ENCODE measurements at places on chromosomes 2 and 18.

- DNase-seq = no peak
These were observed 6.6 kb upstream of the TNFRSF11A start for GRCh38 chr18:62318228-62319180.

GRCh38 chr2:236601316-236602202, 31.9 kb downstream of the ACKR3 start:
- no peak for DNase-seq

DNA sequence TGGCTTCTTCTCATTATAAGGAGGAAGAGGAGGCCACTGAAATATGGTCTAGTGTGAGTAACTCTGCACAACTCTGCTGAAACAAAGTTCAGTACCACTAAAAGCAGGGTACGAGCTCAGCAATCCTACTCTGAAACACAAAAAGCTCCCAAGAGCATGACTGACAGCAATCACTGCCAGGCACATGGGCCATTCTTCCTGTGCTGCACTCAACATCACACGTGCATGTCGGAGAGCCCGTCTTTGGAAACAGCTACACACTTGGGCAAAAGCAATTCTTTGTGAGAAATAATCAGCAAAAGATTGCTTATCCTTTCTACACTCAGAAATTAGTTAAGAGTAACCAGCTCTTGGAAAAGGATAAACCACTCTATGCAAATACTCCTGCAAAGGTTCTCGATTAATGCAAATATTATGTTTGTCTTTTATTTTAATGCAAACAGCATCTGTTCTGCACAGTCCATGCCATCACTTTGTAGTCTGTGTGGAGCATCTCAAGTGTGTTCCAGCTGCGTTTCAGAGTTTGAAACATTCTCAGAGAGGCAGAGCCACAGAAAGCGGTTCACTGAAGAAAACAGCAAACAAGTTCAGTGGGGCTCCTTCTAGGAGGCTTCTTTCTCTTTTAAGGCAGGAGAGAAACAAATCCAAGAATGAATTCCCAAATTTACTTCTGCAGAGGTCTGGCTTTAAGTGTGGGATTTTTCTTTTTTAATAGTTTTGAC, 145.0 kb downstream of the HDAC4 start:
- DNase-seq = no peak

GRCh38 chr2:239349453-239350135, 51.2 kb downstream of the HDAC4 start:
- no peak for DNase-seq

GRCh38 chr2:66466433-66466832, 31.5 kb downstream of the MEIS1 start:
- no peak for DNase-seq

GRCh38 chr18:23059541-23060465, 75.5 kb upstream of the CABLES1 start:
- DNase-seq = no peak

GRCh38 chr2:47485177-47485576, 82.2 kb downstream of the MSH2 start:
- DNase-seq = no peak

DNA sequence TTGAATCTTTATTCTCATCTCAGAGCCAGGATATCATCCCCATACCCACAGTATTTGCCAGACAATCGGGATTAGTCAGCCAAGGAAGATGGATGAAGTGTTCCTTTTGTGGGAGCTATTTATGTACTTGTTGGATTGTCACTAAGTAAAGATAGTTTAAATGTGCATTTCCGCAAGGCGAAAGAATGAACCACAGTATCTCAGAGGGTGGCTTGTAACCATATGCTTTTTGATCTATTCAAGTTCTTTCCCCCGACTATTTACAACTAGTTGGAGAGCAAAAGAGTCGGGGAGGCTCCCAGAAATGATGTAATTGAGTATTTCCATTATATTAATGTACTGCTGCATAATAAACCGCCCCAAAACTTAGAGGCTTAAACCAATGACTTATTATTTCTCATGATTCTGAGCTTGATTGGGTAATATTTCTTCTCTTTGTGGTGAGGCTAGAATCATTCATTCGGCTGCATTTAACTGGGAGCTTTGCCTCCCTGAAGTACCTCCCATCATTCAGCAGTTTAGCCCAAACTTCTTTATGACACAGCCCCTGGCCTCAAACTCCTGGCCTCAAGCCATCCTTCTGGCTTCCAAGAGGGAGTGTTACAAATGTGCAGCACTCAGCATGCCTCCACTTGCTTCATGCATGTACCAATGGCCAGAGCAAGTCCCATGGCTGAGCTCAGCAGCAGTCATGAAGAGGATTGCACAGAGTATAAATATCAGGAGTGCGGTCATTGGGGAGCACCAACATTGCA, 423.7 kb downstream of the METTL4 start:
- no peak for DNase-seq

- peak; percentile 40 for DNase-seq
These were observed 4.1 kb upstream of the CD8A start for GRCh38 chr2:86794861-86795260.

- no peak for DNase-seq
These were observed 31.2 kb downstream of the SCN9A start for GRCh38 chr2:166344286-166345113.

- DNase-seq = no peak
These were observed 24.9 kb downstream of the ASAP2 start for GRCh38 chr2:9231291-9232165.

GRCh38 chr2:54176577-54176976, 61.2 kb downstream of the ACYP2 start:
- no peak for DNase-seq

- DNase-seq = no peak
These were observed 2.0 kb downstream of the IGFBP2 start for GRCh38 chr2:216635171-216635570.

- DNase-seq = no peak
These were observed 2.5 kb upstream of the SPP2 start for GRCh38 chr2:234048049-234048448.

GRCh38 chr2:49901202-49902065, 747.1 kb upstream of the FSHR start:
- DNase-seq = no peak

DNA sequence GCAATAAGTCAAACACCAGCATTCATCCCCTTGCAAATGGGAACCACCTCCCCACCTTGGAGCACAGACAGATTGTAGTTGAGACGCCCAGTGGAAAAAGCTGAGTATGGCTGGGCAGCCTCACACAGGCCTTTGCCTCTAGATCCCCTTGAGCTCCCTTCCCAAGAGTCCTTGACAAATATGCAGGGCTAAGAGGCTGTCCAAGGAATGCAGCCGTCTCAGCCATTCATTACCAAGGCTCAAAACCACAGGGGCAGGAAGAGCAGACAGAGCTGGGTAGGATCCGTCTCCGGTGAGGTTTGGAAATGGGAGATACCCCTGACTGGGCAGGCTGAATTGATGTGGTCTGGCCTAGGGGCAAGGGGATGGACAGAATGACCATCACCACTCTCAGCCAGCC, 557.1 kb downstream of the TNS1 start:
- DNase-seq = no peak

DNA sequence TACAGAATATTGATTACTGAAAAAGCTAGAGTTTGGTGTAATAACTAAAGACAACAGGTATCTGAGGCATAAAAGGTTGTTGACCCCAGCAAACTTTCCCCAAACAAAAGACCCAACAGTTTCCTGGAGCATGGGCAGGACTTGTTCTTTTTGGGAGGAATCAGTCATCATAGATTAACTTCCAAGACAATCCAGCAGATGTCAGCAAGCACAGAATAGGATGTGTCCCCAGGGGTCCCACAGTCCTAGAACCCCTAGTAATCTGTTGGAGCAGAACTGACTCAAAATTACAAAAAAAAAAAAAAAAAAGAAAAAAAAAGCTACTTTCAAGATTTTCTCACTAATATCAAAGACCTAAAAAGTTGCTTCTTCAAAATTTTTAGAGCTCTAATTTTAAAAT, 564.7 kb upstream of the SLC39A10 start:
- DNase-seq = no peak

- DNase-seq = no peak
These were observed 154.1 kb downstream of the FHOD3 start for GRCh38 chr18:36451454-36452251.

DNA sequence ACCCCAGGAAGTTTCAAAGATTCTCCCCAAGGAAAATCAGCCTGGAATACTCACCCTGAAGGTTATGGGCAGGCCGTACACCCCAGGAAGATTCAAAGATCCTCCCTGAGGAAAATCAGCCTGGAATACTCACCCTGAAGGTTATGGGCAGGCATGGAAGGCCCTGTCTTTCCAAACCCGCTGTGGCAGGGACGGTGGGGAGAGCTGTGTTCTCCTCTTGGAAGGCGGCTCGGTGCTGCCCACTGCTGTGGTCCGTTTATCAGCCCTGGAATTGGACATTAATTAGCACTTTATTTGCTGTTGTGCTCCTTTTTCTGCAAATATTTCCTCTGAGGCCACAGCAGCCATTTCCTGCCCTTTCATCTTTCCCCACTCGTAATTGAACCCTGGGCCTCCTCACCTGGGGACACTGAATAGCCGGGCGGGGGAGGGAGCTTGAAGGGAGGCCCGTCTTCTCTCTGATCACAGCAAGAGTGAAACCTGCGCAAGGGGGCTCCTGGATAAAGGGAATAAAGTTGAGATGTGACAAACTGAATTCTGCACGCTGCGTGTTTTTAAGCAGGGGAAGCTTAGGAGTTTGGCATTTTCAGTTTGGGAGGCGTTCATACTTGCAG, 308.7 kb upstream of the SALL3 start:
- DNase-seq = no peak

GRCh38 chr2:55103046-55103445, 52.8 kb upstream of the RTN4 start:
- no peak for DNase-seq

Data from CD4-positive, alpha-beta T cell treated with Interleukin-15 for 4 hours (primary cell).